Activated naive CD4-positive, alpha-beta T cell treated with anti-CD3 and anti-CD28 coated beads, Interleukin-2, amount 50 U/mL, for 72 hours (primary cell): ENCODE measurements at places on chromosomes 7 and 10.

- no peak for DNase-seq
Measured at GRCh38 chr10:119616882-119617570, 20.3 kb upstream of the TIAL1 start.

DNA sequence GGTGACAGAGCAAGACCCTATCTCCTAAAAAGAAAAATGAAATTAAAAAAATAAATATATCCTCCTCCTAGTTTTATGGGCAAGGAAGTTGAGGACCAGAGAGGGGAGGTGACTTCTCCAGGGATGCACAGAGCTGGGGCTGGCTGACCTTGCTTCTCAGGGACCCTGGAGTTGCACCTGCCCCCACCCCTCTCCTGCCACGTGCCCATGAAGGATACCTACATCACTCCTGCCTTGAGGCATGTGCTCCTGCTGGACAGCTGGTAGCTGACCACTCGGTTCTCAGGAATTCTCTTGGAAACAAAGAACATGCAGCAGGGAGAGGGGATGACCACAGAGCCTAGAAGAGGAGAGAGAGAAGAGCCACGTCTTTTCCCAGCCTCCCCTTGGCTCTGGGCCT lies 522 bp downstream of the CCL24 start:
- DNase-seq: no peak

- DNase-seq: no peak
Measured at GRCh38 chr7:23022258-23022769, 8.4 kb upstream of the HYCC1 start.

GRCh38 chr10:90592638-90593302 lies 265.1 kb downstream of the HTR7 start:
- DNase-seq: no peak

DNA sequence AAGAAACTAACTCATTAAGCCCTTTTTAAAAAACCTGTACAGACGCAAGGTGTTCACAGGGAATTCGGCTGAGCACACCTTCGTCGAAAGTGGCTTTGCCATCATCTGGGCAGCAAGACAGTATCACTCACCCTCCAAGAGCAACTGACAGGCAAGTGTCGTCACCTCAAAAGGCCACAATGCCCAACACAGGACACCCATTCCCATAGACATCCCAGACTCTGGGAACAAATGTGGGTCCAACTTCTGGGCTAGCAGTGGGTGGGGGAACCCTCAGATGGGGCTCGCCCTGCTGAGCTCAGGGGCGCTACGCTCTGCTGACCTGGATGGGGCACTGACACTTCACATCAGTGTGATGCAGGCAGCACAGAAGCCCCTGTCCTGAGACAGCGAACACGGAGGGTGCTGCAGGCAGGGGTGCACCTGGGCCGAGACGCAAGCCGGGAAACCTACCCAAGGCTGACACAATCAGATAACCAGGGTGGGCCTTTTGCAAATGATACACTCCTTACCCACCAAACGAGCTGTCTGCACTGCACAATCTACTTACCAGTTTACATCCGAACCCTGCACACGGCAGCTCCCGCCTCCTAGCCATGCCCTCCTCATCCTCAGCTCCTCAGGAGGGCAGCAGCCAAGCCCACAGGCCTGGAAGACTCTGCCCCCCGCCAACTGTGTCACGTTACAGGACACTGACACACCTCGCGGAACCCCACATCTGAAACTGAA lies 1.7 kb downstream of the DIP2C start:
- no peak for DNase-seq

- no peak for DNase-seq
Measured at GRCh38 chr10:13091801-13092200, 8.2 kb upstream of the OPTN start.

DNA sequence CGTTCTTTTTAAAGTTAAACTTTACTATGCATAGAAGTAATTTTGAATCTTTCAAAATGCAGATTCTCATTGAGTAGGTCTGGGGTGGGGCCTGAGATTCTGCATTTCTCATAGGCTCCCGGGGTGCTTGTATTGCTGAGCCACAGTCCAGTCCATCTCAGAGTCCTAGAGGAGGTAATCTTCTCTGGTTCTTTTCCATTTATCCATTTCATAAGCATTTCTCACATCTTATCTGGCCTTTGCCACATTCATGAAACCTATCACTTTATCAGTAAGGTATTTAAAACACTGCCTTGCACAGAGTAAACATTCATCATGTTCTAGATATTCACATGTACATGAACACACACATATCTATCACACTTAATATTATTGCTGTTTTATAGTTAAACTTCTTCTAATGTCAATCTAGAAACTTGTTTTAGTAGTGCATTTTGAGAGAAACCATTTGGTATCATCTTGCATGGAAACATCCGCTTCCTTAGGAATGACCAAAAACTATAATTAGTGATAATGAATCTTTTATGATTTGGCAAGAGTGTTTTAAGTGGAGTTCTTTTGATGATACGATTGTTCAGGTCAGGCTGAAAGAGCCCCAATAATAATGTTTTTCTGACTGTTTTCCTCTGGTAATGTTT lies 12.0 kb downstream of the GNAI1 start:
- DNase-seq: no peak

- DNase-seq: no peak
Measured at GRCh38 chr10:77072836-77073662, 564.6 kb downstream of the KCNMA1 start.

DNA sequence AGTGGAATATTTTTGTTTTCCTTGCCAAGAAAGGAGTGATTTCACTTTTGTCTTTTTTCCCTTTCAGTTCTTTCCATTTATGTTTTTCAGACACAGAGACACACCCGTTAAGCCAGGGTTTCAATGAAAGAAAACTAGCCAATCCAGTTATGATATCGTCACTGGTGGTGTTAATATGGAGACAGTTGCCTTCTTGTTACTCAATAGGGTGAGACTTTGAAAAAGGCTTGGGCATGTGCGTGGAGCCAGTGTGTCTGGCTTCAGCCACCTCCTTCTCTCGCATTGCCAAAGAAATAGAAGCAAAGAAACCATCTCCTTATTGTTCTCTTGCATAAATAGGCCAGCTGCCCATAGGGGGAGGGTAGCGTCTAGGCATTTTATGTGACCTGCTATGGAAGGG lies 84.1 kb upstream of the DLX6 start:
- no peak for DNase-seq

DNA sequence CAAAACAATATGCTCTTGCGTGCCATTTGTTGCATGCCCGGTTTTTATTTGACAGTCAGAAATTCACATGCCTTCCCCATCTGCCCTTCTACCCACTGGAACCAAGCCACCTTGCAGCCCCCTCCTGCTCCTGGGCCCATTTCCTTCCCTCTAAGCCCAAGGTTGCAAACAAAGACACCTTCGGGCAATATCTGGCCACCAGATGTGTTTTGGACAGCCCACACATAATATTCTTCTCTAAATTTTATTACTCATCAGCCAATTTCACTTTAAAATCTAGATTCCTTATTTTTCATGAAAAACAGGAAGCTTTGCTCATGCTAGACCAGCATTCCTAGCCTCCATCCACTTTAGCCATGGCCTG lies 18.2 kb upstream of the C10orf105 start:
- no peak for DNase-seq

DNA sequence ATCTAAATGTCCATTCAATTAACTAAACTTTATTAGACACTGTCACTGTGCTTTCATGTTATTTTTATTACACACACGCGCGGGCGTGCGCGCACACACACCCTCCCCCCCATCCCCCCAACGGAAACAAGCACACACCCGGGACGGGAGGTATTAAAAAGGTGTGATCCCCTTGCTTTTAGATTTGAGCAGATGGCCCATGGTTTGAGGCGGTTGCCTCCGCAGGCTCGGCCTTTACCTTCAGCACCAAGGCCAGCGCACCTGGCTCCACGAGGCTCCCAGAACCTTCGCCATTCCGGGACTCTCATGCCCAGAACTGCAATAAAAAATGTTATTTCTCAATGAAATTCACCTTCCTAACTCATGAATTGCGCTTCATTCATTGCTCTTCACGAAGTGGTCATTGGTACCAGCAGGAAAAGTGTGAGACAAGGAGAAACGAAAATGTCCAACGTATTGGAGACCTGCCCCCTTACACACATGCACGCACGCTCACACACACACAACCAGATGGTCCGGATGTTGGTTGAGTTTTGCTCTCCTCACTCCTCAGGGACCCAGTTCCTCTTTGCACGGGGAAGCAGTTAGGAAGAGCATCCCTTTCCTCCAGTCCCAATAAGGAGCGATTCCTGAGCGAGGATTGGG lies 20.8 kb upstream of the PTF1A start:
- no peak for DNase-seq

GRCh38 chr10:127738512-127739424 lies 1.8 kb downstream of the FOXI2 start:
- DNase-seq: no peak

DNA sequence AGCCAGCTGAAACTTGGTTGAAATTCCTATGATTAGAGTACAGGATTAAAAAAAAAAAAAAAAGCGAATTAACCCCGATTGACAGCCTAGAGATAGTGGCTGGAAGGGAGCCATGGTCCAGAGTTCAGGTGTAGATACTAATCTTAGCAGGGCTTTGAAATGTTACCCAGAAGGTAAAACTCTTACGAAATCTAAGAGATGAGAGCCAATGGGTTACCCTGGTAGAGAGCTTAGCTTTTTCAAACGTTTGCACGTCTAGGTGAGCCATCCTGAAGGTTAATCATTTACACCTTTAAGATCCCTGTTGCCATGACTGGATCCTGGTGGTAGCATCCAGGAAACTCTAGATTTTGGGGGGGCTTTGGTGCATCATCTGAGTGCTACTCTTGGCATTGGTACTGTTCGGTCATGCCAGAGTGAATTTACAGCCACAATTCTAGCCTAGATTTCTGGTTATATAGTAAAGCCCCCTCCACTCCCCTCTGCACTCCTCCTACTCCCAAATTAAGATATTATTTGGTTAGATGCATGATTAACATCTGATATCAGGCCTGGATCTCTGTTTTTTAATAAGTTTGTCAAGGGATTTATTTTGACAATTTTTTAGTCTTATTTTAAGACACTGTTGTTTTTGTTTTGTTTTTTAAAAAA lies 1.2 kb downstream of the AGFG2 start:
- DNase-seq: no peak

- no peak for DNase-seq
Measured at GRCh38 chr7:101871351-101871750, 53.9 kb downstream of the CUX1 start.

DNA sequence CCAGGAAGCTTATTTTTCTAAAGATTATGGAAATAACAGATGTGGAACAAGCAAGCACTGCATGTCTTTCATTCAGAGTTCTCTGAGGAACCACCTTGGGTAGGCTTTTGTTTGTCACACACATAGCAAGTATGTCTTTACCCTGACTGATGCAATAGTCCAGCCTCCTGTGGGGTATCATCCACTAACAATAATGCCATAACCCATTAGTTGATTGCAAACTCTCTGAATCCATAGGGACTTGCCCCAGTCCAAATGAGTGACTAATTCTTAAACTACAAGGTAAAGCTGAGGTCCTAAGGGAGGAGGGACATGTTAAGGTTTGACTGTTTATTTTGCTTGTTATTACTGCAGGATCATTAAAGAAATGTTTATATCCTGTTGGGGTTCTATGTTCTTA lies 151.4 kb upstream of the PRPS1L1 start:
- DNase-seq: no peak

DNA sequence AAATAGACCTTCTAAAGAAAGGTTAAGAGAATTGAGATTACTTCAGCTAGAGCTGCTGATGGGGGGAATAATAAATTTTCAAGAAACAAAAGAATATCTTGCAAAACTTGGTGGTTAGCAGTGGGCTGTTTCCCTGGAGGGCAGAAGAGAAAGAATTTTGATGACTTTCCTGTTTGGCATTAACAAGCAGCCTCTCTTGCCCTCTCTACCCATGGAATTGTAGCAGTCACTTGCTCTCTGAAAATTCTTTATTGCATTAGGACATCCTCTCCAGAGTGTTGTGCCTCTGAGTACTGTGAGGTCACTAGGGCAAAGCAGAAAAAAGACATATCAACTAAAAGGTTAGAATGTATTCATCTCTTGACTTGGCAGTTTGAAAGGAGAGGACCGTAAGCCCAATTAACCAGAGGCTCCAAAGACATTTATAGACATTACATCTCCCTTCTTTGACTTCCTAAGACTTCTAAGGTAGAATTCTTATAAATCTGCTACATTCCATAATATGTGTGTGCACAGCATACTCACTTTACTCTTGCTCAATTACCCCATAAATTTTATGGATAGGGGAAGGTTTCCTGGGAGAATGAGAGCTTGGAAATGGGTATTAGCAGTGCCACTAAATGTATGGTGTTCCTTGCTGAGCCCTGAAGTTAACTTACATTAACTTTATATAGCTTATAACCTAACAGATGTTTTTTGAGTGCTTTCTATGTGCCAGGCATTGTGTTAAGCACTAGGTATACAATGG lies 215.3 kb downstream of the KIF20B start:
- no peak for DNase-seq

DNA sequence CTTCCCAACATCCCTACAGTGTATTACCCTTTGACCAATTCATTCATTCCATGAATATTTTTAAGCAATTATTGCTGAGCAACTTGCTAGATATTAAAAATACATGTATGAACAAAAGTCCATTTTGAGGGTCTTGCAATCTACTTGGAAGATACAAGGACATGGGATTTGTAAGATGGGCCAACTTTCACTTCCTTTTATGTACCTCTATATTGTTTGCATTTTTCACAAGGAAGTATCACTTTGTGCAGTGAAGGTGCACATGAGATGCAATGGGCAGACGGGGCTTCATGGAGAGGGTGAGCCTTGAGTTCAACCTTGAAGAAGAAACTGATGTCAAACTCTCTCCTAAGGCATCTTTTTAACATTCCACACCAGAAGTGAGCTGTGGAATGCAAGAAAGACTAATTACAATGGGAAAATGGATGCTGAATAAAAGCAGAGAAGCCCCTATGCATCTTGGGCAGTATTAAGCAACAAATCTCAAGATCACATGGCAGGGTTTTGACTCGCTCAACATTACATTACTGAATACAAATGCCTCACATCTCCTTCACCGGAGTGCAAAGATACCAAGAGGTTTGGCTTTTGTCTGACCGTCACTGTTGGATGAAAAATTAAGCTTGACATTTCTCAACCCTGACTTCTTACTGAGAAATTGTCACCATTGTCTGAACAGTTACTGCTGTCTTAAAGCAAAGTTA lies 341.5 kb downstream of the ELMO1 start:
- no peak for DNase-seq

DNA sequence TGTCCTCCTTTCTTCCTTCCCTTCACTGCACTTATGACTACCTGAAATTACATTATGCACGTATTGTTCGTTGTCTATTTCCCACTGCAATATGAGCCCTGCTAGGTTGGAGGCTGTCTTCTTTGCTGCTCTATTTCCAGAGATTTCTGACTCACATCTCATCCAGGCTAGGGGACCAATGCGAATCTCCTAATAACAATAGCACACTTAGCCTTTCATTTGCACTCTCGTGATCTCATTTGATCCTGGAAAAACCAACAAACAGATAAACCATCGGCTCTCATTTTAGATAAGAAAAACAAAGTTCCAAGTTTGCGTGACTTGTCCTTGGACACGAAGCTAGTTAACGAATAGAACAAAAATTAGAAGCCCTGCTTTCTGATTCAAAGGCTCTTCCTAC lies 1.4 kb downstream of the ZNF438 start:
- DNase-seq: no peak

GRCh38 chr10:91076991-91077548 lies 143.4 kb upstream of the PCGF5 start:
- no peak for DNase-seq
